ENCODE measurements at places on chromosomes 16 and 17. TPM values are rescaled to one million over a fixed set of nuclear protein-coding genes. Genes with fewer than 3 reads are reported as not detected.

Gene MT1G
- 2.0 TPM for polyA plus RNA-seq

Gene SYCE1L
- polyA plus RNA-seq: not detected

Gene KRT222
- 0.09 TPM for polyA plus RNA-seq

Gene SLC5A10
- polyA plus RNA-seq: not detected

Gene AATK
- polyA plus RNA-seq: 12.8 TPM

Gene PRDM7
- polyA plus RNA-seq: 0.36 TPM

Gene STH
- polyA plus RNA-seq: not detected

Gene ADAP2
- 7.0 TPM for polyA plus RNA-seq

Gene KCNH6
- polyA plus RNA-seq: not detected

Gene TBX4
- polyA plus RNA-seq: 7.9 TPM

Gene TPSB2
- 6.1 TPM for polyA plus RNA-seq

Gene RAB37
- polyA plus RNA-seq: 1.8 TPM

Gene TBC1D3B
- 11.2 TPM for polyA plus RNA-seq

Gene UBE2G1
- polyA plus RNA-seq: 106 TPM

Gene SRSF2
- 214 TPM for polyA plus RNA-seq

Gene PIRT
- 0.22 TPM for polyA plus RNA-seq

Gene IKZF3
- 0.23 TPM for polyA plus RNA-seq

Gene CRAMP1
- 26.8 TPM for polyA plus RNA-seq

Gene NUPR1
- 28.5 TPM for polyA plus RNA-seq

Gene TEKT1
- polyA plus RNA-seq: not detected

Gene PRR11
- polyA plus RNA-seq: not detected

Gene SLC6A2
- polyA plus RNA-seq: 2.5 TPM

Gene MYH8
- 458 TPM for polyA plus RNA-seq

Gene TNFRSF13B
- polyA plus RNA-seq: 1.0 TPM

Gene SLC4A1
- 17.8 TPM for polyA plus RNA-seq

Gene GH2
- not detected for polyA plus RNA-seq

Gene NAA60
- 34.8 TPM for polyA plus RNA-seq

Gene MYO15A
- 2.0 TPM for polyA plus RNA-seq

Gene PRR35
- polyA plus RNA-seq: not detected

Gene GPR139
- not detected for polyA plus RNA-seq

Gene RASL10B
- 1.8 TPM for polyA plus RNA-seq

Gene CPHXL2
- not detected for polyA plus RNA-seq

Gene PPL
- 1.0 TPM for polyA plus RNA-seq

Gene SLC12A3
- not detected for polyA plus RNA-seq

Gene CBFB
- polyA plus RNA-seq: not detected

Gene WNT3
- 3.1 TPM for polyA plus RNA-seq

Gene ITGA2B
- 3.0 TPM for polyA plus RNA-seq

Gene KRT32
- polyA plus RNA-seq: not detected

Gene CD300H
- polyA plus RNA-seq: not detected

Gene PIK3R6
- 3.4 TPM for polyA plus RNA-seq

Gene CA7
- not detected for polyA plus RNA-seq

Gene TNFRSF17
- polyA plus RNA-seq: not detected

Gene PVALEF
- 0.73 TPM for polyA plus RNA-seq

Gene GAS2L2
- polyA plus RNA-seq: not detected

Gene ATP1B2
- 30.8 TPM for polyA plus RNA-seq

Gene KRT9
- not detected for polyA plus RNA-seq

Gene PYCARD
- 6.8 TPM for polyA plus RNA-seq

Gene TP53TG3B
- not detected for polyA plus RNA-seq

Gene KRTAP9-4
- not detected for polyA plus RNA-seq

Gene TEX19
- polyA plus RNA-seq: 0.25 TPM

Gene KRTAP4-6
- not detected for polyA plus RNA-seq

Gene MFSD6L
- 0.48 TPM for polyA plus RNA-seq

Gene CDRT15
- polyA plus RNA-seq: 0.53 TPM

Gene BIRC5
- 11.1 TPM for polyA plus RNA-seq
